Activated CD4-positive, alpha-beta T cell treated with anti-CD3 and anti-CD28 coated beads, Interleukin-2, amount 50 U/mL, for 4 hours (primary cell): ENCODE measurements at places on chromosomes 1 and 21.

DNA sequence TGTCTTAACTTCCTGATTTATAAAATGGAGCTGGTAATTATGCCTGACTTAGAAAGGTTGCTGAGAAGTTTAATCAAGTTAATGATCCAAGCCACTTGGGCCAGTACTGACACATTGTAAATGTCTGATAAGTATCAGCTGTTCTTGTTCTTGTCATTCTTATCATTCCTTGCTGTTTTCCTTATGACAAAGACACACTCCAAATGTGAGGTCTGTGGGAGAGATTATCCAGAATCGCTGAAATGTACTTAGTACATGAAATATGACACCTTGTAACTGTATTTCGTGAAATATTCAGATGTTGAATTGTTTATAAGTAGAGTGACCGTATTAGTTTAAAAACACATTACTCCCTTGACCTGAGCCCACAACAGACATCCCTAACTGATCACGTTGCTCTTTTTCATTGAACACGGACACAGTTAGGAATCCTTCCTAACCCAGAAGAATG is 6.1 kb downstream of the AADACL4 start:
- no peak for DNase-seq

DNA sequence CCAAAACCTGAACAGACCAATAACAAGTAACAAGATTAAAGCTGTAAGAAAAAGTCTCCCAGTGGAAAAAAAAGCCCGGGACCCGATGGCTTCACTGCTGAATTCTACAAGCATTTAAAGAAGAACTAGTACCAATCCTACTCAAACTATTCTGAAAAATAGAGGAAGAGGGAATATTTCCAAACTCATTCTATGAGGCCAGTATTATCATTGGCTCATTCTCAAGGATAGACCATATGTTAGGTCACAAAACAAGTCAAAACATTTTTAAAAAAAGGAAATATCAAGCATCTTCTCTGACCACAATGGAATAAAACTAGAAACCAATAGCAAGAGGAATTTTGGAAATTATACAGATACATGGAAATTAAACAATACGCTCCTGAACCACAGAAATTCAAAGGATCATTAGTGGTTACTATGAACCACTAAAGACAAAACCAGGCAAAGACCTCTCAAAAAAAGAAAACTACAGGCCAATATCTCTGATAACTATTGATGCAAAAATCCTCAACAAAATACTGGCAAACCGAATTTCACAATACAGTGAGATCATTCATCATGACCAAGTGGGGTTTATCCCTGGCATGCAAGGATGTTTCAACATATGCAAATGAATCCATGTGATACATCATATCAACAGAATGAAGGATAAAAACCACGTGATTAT is 13.9 kb upstream of the IL20 start:
- no peak for DNase-seq

DNA sequence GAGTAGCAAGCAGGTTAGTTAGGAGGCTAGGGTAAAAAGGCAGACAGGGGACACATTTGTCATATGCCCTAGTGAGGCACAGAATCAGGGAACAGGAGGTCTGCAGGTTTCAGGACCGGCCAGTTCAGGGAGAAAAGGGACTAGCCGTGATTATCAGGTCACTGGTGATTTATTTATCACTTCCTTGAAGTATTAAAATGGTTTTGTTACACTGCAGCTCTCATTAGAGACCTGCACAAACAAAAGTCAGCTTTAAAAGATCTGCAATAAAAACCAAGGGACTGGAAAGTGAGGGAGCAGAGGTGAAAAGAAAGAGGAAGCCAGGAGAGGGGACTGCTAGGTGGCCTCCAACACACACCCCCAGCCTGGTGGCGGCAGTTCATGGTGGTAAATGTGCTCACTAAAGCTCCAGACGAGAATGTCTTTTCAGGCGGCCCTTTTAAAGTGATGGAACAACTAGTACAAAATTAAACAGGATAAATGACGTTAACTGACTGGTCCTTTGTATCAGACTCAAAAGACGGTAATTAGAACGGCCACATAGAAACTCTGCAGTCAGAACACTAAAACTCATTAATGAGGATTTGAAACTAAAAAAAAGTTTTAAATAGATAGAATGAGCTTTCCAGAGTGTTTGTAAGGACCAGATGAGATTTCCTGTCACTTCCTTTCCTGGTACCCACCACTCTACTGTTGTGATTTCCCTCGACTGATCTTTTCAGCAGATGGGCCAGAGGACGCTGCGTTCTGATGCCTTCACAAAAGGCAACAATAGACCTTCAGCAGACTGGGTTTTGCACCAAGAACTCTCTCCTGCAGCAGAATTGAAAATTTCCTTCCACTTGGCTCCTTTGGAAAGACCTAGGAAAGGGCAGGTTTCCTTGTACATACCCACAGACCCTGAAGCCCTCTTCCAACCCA is 136.8 kb downstream of the NTPCR start:
- no peak for DNase-seq

DNA sequence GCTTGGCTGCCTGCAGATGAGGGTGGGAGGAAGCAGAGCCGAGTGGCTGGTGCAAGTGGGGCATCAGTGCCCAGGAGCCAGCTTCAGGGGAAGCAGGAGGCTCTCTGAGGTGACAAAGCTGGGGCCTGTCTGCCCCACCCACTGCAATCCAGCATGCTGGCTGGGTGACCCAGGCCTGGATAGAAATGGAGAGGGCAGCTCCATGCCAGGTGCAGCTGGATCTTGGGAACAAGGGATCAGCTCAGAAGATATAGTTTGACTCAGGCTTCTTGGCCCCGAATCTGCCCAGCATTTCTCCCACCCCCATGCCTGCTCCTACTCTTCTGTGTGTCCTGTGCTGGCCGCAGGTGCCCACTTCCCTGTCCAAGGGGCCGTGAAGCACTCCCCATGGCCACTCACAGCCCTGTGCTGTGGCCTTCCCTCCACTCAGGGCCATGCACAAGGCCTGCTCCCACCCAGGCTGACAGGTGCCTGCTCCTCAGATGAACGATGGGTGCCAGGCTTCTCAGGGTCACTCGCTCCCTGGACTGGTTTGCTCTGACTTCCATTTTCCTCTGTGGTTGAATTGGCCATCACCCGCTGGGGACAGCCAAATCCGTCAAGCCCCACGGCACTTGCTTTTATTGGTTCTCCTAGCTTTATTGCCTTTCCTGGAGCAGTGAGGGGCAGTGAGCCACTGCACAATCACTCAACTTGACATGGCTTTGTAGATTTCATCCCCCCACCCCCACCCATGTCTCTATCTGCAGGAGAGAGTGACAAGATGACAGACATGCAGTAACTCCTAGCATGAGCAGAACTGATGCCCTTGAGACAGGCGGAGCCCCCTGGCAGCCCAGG is 174.8 kb upstream of the VAMP3 start:
- no peak for DNase-seq

- no peak for DNase-seq
Measured at GRCh38 chr1:211420389-211420788, 71.6 kb downstream of the RD3 start.

GRCh38 chr1:230066466-230067404 is at the start of gene GALNT2:
Gene GALNT2 (plus strand): TSS chr1:230067238. CDS start chr1:230067281, 43 bp downstream.
- DNase-seq: peak; percentile 87

GRCh38 chr1:100277866-100278265 is 11.8 kb downstream of the RTCA start:
- DNase-seq: peak; percentile 27

DNA sequence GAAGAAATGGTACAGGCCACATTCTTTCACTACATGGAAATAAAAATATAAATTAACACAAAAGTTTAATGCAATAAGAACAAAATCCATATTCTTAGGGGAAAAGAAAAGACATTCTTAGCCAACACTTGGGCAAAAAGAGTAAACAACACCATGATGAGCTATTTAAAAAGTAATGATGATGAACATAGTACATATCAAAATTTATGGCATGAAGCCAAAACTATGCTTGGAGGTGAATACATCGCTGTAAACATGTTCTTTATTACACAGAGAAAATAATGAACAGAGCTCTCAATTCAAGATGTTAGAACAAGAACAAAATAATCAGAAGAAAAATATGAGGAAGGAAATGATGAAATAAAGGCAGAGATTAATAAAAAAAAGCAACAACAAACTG is 158.2 kb downstream of the ZSCAN20 start:
- no peak for DNase-seq

DNA sequence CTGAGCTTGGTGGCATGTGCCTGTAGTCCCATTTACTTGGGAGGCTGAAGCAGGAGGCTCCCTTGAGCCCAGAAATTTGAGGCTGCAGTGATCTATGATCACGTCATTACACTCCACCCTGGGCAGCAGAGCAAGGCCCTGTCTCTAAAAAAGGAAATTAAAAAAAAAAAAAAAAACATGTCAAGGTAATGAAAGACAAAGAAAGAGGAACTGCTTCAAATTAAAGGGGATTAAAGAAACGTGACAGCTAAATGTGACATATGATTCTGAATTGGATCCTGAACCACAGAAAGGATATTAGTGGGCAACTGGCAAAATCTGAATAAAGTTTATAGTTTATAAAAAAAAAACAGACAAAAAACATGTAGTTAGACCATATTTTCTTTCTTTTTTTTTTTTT is 3.8 kb upstream of the C2CD4D start:
- no peak for DNase-seq

DNA sequence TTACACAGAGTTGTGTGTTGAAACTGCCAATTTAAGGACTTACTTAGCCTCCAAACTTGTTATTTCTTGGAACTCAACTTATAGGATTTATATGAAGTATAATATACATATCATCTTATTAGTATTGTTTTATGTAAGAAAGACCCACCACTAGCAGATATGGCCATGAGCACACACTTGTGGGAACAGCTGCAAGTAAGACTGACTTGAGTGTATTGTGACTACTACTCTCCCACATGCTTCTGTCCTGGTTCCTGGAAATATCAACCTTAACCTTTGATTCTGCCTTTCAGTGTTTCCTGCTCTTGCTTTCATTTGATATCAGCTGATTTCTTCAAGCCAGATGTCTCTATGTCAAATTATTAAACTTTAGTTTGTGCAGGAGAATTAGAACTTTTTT is 175.3 kb downstream of the MAGI3 start:
- no peak for DNase-seq

DNA sequence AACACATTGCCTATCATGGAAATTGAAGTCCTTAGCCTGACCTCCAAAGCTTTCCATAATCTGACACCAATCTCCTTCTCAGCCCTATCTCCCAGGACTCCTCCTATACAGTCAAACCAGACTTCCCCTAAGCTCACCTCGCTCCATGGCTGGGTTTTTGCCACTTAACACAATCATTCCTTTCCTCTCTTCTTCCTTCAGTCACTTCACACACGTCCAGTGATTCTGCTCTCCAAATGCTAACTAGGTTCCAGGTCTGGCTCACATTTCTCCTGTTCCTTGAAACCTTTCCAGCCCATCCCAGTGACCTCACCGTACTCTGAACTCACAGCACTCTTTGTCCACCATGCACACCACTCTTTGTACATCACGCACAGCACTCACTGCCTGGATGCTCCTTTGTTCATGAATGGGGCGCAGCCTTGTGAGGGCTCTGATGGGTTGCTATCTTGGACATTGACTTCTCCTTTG is 98.4 kb downstream of the GLUL start:
- no peak for DNase-seq

DNA sequence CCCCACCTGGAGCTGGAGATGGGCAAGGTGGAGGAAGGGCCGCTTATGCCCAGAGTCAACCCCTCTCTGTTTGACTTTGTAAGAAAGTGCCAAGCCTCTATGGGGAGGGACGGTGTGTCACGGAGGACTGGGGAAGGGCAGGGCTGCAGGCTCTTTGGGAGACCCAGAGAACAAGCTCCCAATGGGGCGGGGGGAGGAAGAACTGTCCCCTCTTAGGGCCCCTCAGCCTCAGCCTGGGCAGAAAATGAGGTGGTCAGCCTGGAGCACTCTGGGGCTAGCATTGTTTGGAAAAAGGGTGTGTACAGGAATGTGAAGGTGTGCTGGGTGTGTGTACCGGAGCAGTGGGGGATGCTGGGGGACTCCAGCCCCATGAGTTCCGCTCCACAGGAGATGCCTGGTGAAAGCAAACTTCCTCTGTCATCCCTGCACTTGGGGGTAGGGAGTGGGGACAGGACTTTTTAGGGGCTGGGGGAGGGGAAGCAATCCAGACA is 1.2 kb upstream of the INAVA start:
- DNase-seq: no peak

DNA sequence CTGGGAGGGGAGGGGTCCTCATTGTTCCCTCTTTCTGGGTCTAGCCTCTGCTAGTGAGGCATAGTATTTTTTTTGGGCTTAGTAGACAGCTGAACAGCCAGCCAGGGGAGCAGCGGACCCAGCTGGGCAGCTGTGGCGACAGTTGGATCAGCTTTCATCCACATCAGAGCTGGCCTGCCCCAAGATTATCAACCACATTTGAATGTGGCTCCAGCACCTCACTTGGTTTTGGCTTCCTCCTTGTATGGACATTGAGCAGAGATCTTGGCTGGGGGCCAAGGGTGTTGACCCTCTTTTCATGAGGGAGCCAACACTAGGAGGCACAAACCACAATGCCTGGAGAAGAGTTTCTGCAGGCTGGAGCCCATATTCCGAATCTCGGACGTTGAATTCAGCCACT is 25.0 kb downstream of the WNT4 start:
- DNase-seq: no peak

DNA sequence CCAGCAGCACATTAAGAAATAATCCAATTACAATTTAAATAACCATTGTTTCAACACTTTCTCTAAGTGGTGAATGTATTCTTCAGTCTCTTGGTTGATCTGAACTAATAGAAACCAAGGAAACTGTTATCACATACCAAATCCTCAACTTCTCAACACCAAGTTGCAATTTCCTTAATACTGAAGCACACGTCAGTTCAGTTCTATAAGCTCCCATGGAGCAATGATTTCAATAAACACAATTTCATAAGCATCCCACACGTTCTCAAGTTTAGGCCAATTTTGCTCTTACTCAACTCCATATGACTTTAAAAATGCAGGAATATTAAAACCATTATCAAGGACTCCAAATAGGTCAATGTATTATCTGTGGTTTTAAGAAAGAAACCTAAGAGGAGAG is 5.8 kb upstream of the ERG start:
- DNase-seq: no peak
